ENCODE measurements at places on chromosomes 3 and 15. TPM values are rescaled to one million over a fixed set of nuclear protein-coding genes. Genes with fewer than 3 reads are reported as not detected.

Gene CYP1A2
- total RNA-seq: not detected

Gene ECE2
- total RNA-seq: not detected

Gene NOX5
- total RNA-seq: 0.12 TPM

Gene PLS1
- total RNA-seq: under 0.01 TPM

Gene RTP3
- total RNA-seq: not detected

Gene IQCF5
- total RNA-seq: not detected

Gene STRA6
- total RNA-seq: 26.2 TPM

Gene MESP1
- 0.15 TPM for total RNA-seq

Gene SIDT1
- not detected for total RNA-seq

Gene RAB11A
- 264 TPM for total RNA-seq

Gene RAB6B
- total RNA-seq: 0.30 TPM

Gene GRK7
- total RNA-seq: under 0.01 TPM

Gene CFAP100
- total RNA-seq: not detected

Gene GABRG3
- not detected for total RNA-seq

Gene GOLGA6L9
- total RNA-seq: 3.9 TPM

Gene TMEM158
- 8.7 TPM for total RNA-seq

Gene DNAJB8
- not detected for total RNA-seq

Gene CHRNB4
- not detected for total RNA-seq

Gene CYP8B1
- not detected for total RNA-seq

Gene ITIH3
- 2.8 TPM for total RNA-seq

Gene TMEM212
- not detected for total RNA-seq

Gene TICRR
- total RNA-seq: 0.35 TPM

Gene NT5DC2
- total RNA-seq: 95.5 TPM

Gene SNX22
- 0.23 TPM for total RNA-seq

Gene CLDN1
- total RNA-seq: 0.12 TPM

Gene C3orf20
- under 0.01 TPM for total RNA-seq

Gene ACTC1
- 0.08 TPM for total RNA-seq

Gene GOLGA8O
- 1.2 TPM for total RNA-seq

Gene SAMD7
- not detected for total RNA-seq

Gene IQCH
- total RNA-seq: 1.3 TPM

Gene ADAMTS7
- total RNA-seq: 8.9 TPM

Gene HYAL1
- 0.60 TPM for total RNA-seq

Gene DNAH12
- under 0.01 TPM for total RNA-seq

Gene GP5
- not detected for total RNA-seq

Gene EOGT
- total RNA-seq: 6.3 TPM

Gene HDDC3
- 8.2 TPM for total RNA-seq

Gene PGBD4
- 1.5 TPM for total RNA-seq

Gene ALDH1L1
- total RNA-seq: 0.08 TPM

Gene CAPN3
- total RNA-seq: 0.60 TPM

Gene PARP15
- total RNA-seq: not detected

Gene RTP1
- under 0.01 TPM for total RNA-seq

Gene ZCWPW2
- total RNA-seq: 0.82 TPM

Gene NANOGP8
- not detected for total RNA-seq

Gene PPP1R14D
- not detected for total RNA-seq

Gene PLCB2
- total RNA-seq: 0.23 TPM

Gene SCN10A
- total RNA-seq: not detected

Gene GOLGA8S
- not detected for total RNA-seq

Gene ECT2
- 9.5 TPM for total RNA-seq

Gene SLC15A2
- 0.15 TPM for total RNA-seq

Gene CTXN2
- not detected for total RNA-seq

Gene ZPLD1
- not detected for total RNA-seq

Gene COL6A5
- total RNA-seq: 0.12 TPM

Gene CAMP
- not detected for total RNA-seq

Gene DCLK3
- total RNA-seq: not detected

Gene RHCG
- total RNA-seq: 0.12 TPM

Gene TAGLN3
- total RNA-seq: 0.38 TPM

Measured in smooth muscle cell of the coronary artery (primary cell).